ENCODE measurements at places on chromosomes 7 and 10.

- DNase-seq, result no peak
Observed at GRCh38 chr7:104967088-104967487, 46.9 kb upstream of the KMT2E start.

DNA sequence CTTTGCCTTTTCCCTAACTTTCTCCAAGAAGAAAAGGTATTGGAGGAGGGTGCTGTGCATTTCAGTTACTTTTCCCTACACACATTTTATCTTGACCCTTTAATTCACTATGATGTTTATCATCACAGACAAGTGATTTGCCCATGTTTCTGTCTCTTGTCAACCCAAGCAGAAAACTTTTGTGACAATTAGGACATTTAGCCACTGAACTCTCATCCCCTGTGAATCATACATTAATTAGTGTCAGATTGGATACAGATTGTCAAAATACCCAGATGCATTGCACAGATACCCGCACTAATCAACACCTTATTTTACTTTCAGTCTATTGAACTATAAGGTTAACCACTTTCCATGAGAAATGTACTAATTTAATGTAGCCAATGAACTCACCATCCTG, 912.9 kb downstream of the SORCS1 start:
- DNase-seq, result no peak

DNA sequence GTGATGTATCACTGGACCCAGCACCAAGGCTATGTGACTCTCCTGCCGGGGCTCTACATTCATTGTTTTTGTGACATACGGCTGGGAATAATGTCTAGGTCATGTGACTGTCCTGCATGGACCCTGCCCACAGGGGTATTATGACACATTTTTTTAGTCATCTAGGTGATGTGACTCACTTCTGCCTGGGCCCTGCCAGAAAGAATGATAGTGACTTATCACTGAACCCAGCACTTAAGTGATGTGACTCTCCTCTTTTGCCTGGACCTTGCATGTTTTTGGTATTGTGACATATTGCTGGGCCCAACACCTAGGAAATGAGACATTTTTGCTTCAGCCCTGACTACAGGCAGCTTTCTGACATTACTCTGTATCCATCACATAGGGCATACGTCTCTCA, 51.1 kb upstream of the ZNF107 start:
- DNase-seq, result no peak

DNA sequence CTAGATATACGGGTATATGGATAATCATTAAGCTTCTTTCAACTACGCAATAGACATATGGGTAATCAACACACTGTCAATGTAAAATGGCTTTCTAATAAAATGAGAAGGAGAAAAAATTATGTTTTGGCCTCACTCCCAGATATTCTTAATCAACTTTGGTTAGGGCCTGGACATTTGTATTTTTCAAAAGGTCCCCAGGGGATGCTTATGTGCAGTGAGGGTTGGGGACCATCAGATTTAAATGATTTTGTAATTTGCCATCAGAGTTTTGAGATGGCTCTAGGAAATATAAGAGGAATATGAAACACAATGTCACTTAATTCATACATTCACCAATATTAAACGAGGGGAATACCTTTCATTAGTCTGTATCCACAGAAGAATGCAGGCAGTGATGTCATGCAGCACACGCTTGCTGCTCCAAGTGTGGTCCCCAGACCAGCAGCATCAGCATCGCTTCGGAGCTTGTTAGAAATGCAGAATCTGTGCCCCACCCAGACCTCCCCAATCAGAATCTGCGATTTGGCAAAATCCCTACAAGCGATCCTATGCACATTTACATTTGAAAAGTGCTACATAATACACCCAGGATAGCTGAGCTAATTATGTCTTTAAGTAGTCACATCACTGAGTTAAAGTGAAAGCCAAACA, 75.1 kb downstream of the INHBA start:
- DNase-seq, result no peak

GRCh38 chr7:28626624-28627262, 214.4 kb downstream of the CREB5 start:
- DNase-seq, result peak; percentile 48

GRCh38 chr10:101923256-101923655, 79.7 kb upstream of the KCNIP2 start:
- DNase-seq, result no peak

DNA sequence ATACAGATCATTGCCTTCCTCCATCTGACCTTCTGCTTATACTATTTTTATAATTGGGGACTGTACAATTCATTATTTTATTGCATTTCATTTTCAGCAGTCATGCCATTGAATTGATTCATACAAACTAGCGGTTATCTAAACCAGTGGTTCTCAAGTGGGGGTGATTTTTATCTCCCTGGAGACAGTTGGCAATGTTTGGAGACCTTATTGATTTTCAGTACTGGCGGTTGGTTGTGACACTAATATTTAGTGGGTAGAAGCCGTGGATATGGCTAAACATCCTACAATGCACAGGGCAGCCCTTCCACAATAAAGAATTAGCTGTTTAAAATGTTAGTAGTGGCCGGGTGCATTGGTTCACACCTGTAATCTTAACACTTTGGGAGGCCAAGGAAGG, 765.9 kb downstream of the LRMDA start:
- no peak for DNase-seq

GRCh38 chr7:108455998-108456677, at the start of gene NRCAM:
Gene NRCAM (minus strand): TSS chr7:108456436. CDS start chr7:108240064, 216,372 bp downstream.
- DNase-seq, result peak; percentile 13

DNA sequence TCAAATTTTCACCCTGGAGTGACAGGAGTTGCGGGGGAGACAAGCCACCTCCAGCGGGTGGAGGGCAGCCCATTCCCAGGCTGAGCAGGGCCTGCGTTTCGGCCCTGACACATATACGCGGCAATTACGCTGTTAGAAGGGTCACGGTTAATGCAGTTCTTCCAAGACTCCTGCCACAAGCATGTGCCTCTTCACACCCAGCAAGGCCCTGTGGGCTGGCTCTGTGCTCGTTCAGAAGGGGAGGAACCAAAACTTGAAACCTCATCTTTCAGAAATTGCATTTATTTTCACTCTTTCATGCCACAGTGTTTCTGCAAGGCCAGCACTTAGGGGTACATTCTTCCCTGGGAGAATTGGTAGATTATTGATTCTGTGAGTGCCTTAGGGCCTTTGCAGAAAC, 24.7 kb downstream of the LRMDA start:
- DNase-seq, result no peak

DNA sequence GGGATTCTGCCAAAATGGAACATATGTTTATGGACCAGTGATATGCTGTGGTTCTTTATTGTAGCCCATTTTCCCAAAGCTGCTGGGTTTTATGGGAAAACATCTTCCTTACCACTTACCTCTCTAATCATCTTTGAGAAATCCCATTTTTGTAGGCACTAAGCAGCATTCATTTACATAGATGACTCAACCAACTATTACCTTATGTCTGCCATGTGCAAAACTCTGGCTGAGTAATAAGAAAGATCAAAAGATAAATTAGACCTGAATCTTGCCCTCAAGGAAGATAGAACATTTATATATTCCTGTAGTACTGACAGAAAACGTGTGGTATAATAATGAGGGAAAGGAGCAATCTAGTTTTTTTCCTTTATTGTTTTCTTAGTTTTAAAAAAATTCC, 24.3 kb downstream of the CBLL1 start:
- DNase-seq, result peak; percentile 3

DNA sequence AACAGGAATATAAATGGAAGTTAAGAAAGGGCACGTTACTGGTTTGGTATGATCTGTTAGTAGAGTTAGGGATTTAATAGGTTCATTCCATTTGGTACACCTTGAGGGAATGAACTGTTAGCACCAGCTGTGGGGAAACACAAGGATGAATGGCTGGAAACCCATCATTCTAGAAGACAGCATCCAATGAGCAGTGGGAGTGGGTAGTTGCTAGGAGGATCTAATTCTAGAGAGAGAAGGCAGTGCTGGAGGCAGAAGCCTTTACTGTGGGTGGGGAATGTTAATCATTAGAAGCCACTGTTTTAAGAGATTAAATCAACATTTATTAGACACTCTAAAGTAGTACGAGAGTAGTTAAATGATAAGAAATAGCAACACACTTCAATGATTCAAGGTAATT, 15.5 kb upstream of the GPR15LG start:
- no peak for DNase-seq
